NCI-H1436 (cell line): ENCODE measurements at places on chromosomes 1 and 21.
A peak's percentile ranks its signal among the peaks of the same experiment; 100 is the strongest.

- no peak for DNase-seq
These were observed 125.4 kb upstream of the VAMP3 start for GRCh38 chr1:7645751-7646048.

DNA sequence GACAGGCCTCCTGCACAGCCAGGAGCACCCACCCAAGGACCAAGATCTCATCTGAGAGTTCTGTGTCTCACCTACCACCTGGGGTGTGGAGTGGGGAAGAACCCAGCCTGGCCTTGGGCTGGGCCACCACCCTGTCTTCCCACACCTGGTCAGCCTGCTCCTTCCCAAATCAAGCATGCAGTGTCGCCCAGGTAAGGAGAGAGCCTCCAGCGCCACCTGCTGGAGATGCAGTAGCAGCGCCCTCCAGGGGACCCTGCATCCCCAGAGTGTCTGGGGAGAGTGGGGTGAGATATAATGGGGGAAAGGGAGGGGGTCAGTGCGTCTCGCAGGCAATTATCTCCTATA lies 32.3 kb downstream of the KIAA2013 start:
- peak; percentile 53 for DNase-seq

DNA sequence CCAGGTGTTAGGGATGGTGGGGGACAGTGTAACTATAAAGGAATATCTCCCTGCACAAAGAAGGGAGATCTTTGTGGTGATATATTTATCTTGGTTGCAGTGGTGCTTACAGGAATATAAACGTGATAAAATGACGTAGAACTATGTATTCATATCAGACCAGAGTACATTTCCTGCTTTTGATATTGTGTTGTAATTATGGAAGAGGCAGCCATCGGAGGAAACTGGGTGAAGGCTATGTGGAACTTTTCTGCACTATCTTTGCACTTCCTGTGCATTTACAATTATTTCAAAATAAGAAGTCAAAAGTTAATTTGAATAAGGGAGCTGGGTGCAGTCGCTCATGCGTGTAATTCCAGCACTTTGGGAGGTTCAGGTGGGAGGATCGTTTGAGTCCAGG lies 37.6 kb downstream of the NDUFS5 start:
- DNase-seq: no peak

- no peak for DNase-seq
These were observed 43.7 kb downstream of the SLC27A3 start for GRCh38 chr1:153818876-153819275.
